ENCODE measurements at places on chromosomes 2 and 18. TPM values are rescaled to one million over a fixed set of nuclear protein-coding genes. Genes with fewer than 3 reads are reported as not detected.
A peak's percentile ranks its signal among the peaks of the same experiment; 100 is the strongest.

TMEM169 gene
- 0.15 TPM for total RNA-seq

INO80C gene
- 24.9 TPM for total RNA-seq

DNAJC10 gene
- 46.6 TPM for total RNA-seq

SLC40A1 gene
- total RNA-seq: 57.5 TPM

PXDN gene
- 18.5 TPM for total RNA-seq

POTEF gene
- not detected for total RNA-seq

SPHKAP gene
- total RNA-seq: 124 TPM

WDR7 gene
- 25.8 TPM for total RNA-seq

EVA1A gene
- total RNA-seq: 0.94 TPM

DNA sequence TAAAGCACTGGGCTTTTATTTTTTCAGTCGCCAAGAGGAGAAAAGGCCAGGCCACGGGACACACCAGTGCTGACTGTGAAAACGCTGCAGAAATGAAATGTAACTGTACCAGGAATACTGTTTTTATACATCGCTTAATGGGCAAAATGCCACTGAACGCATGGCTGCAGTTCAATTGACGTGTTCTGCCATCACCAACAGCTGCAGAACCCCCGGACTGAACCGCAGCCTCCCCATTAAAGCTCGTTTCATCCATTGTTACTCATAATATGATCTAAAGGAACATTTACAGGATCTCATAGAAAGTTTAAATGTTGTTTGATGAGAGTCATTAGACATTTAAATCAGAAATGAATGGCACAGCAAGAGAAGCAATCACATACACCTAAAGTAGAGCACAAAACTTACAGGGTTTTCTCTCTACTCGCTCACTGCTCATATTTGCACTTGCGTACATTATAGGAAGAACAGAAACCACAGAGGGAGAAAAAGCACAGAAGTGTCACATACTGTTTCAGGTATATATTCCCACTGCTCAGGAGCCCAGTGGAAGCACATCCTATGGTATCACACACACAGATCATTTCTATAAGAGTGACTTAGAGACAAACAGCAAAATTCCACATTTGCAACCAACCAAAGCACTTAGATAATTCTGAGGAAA is 35.3 kb downstream of the TCF4 start:
- no peak for DNase-seq

DNA sequence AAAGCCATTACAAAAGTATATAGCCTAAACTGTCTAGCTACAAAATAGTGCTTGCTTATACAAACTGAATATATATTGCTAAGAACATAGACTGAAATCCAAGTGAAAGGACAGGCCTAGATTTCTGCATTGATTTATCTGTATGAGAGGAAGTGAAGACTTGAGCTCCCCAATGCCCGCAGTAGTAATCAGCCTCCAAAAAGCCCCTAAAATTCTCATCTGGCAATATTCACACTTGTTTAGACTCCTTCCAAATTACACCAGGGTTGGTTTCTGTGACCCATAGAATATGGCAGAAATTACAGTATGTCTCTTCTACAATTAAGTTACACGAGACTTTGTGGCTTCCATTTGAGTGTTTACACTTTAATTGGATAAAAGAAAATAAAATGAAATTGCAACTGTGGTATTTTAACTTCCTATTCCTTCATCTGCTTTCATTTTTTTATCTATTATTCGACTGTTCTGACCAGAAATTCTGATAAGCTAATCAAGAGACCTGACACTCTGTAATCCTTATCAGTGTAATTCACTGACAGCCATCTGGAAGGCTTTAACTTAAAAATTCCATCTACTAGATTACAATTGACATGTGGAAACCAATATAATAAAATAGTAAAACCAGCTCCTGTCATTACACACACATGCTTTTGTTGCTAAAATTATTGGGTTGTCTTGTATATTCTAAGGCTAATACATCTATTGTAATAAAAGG is 21.1 kb downstream of the ABCB11 start:
- no peak for DNase-seq

DNA sequence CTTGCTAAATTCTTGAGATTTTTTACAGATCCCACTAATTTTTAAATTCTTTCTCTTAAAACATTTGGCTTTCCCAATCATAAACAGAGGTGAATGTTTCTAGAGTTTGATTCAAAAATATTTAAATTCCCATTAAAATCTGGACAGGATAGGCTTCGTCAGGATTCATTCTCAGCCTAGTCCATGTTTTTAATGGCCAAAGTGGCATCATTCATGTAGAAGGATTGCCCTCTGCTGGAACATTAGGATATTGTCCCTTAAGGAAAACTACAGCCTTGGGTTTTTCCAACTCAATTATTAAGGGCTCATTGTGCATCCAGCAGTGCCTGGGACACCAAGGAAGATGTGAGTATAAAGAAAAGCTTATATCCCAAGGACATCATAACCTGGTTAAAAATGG is 71.7 kb downstream of the TPGS2 start:
- DNase-seq: no peak

GRCh38 chr18:3932276-3932675 is 482.3 kb downstream of the TGIF1 start:
- no peak for DNase-seq

GRCh38 chr2:100285691-100286090 is 36.6 kb downstream of the LONRF2 start:
- DNase-seq: no peak

- DNase-seq: no peak
Measured at GRCh38 chr18:45771587-45772480, 47.9 kb downstream of the SLC14A1 start.

GRCh38 chr2:150153646-150154307 is 333.7 kb downstream of the RND3 start:
- no peak for DNase-seq

DNA sequence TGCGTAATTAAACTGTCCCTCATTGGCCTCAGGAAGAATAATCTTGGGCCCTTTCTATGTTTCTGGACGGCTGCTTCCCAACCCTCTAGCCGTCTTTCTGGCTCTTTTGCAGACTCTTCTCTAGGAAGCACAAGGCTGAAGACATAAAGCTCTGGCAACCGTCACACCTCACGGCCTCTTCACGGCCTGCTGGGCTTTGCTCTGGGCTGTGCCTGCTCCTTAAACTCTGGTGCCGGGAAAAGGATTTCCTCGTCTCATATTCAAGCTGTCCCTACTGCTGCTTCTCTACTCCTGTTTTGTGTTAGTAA is 36.0 kb upstream of the WIPF1 start:
- DNase-seq: no peak

- DNase-seq: no peak
Measured at GRCh38 chr2:237464757-237465391, 22.2 kb upstream of the MLPH start.

DNA sequence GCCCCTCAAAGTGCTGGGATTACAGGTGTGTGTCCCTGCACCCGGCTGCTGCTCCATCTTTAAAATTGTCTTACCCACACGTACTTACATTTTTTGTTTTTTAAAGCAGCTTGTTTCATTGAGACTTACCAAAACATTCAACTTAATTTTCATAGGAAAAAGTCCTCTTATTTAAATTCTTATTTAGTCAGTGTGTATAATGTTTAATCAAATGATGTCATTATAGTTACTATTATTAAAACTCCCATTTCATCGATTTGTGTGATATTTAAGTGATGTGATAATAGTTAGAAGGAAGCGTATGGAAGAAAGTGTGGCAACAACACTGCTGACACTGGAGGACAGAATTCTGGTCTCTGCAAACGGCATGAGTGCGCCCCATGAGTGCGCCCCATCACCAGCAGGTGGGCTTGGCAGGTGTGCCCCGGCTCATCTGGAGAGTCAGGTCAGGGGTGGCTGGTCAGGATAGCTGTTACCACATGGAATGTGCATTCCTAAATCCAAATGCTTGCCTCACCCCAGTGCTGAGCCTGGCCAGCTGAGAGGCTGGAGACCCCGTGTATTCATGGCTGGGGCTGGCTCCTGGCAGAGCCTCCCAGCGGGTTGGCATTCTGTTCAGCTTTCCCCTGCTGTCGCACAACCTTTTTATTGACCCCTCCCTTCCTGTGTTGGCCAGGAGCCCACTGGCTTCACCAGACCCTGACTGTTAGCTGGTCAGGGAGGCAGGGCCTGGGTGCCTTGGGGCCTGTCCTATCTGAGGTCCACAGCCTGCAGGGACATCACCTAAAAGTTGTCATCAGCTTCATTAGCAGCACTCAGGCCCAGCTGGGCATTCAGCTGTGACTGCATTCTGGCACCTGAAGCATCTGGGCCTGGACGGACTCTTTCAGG is 79.7 kb downstream of the AGAP1 start:
- DNase-seq: peak; percentile 85

DNA sequence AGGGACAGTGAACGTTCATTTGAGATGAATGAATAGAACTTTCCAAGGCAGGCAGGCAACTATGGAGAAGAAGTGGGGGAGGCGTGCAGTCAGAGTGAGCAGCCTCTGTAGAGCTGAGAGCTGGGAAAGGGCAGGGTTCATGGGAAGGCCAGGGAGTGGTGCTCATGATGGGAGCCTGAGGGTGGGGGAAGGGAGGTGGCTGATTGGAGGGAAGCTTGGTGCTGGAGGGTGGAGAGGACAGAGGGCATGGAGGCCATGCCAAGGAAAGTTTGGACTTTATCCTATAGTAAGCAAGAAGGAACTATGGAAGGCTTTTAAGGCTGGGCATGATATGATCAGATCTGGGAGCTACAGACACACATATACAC is 47.6 kb upstream of the LGALSL start:
- DNase-seq: no peak

DNA sequence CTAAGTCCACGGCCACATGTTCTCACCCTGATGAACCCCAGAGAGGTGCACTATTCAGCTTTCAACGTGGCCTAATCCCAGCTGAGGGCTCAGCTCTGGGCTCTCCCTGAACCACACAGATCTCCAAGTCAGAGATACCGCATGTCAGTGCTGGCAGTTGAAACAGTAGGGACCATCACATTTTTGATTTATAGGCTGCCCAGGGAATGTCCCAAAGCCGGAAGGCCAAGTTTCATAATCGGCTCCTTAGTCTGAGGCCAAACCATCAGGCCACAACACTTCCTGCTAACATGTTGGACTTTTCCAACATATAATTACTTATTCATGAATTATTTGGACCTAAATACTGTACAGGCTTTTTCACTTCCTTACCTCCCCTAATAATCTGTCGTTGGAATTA is 91.9 kb upstream of the KLHL29 start:
- DNase-seq: peak; percentile 29

DNA sequence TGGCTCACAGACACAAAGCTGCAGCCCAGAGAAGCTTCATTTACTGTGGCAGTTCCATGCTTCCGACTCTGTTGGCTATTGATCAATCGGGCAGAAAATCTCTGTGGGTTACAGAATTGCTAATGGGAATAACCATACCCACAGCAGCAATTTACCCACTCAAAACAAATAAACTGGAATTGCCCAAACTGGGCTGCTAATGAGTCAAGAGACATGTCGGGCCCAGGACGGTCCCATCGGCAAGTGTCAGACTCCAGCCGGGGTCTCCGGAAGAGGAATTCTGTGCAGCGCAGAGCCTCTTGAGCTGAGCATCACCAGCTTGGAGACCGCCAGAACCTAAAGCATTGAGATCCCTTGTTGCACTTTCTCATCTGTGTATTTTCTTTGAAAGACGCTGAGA is 67.8 kb downstream of the TMEM18 start:
- no peak for DNase-seq

DNA sequence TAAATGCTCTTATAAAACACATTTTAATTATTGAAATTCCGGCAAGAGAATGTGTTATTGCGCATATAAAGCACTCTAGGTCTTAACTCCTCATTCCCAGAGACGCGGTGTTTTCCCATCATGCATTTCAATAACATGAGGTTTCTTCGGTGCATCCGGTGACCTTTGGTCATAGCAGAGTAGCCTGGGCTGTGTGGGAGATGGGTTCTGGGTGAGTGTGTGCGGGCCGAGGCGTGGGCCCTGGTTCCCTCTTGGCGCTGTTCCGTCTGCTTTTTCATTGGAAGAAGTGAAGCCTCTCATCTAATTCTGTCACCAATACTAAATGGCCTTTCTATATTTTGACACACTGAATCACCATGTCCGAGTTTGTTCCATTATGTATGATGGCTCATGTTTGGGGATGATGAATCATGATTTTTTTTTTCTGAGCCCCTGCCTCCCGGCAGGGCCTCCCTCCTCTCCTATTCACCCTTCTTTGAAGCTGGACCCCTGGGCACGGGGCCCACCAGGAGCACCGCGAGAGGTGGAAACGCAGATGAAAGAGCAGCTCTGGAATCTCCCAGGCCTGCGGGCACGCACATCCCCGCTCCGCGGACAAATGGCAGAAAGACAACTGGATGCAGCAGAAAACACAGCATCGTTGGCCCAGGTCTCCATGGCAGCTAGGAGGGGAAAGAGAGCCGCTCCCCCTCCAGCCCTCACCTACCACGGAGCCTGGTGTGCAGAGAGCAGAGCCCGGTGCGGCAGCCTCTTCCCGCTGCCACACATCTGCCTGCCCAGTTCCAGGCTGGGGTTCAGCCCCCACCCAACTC is 85.8 kb upstream of the HPCAL1 start:
- peak; percentile 8 for DNase-seq

DNA sequence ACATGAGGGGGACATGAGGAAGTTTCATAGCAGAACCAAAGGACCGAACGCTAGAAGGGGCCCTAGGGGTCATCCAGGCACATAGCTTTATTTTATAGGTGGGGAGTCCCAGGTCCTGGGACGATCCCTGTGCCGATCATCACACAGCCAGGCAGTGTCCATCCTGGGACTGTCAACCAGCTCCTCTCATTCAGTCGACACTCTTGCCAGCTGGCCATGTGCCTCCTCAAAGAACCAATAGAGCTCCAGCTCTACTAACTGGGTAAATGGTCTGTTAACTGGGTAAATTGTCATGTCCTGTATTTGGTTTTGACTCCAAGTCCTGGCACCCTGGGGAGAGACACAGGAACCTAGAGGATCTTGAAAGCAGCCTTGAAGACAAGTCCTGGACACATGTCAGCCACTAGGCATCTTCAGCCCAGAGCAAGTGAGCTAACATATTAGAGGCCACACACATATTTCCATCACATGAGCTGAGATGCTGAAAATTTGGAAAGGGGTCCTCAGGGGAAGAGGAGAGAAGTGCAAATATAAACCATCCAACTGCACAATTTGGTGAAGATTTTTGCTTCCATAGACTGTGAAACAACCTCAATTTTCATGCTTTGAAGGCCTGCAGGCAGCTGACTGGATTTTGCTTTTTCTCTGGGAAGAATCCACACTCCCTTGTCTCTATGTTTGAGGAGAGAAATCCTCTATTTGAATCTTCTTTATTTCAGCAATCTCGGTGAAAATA is 361.1 kb upstream of the SLC14A2 start:
- peak; percentile 56 for DNase-seq

DNA sequence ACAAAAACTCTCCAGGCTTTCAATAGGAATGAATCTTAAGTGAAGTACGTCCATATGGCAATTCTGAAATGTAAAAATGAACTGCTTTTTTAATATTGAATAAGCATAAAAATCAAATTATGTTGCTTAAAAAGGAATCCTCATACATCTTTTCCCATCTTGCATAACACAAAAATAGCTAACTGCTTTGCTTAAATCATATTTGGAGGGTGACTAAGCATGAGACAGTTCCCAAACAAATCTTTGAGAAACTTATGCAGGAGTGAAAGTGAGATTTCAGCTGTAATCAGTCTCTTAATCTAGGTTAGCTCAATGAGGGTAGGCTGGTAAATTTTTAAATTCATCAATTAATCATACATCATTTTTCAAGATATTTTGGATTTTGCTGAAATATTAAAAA is 111.5 kb downstream of the MBD5 start:
- DNase-seq: no peak

GRCh38 chr2:70921839-70922234 is 13.9 kb upstream of the ATP6V1B1 start:
- no peak for DNase-seq

Data from left ventricle myocardium superior (tissue), 1 donor.